ENCODE measurements at places on chromosomes 1 and 21.
A peak's percentile ranks its signal among the peaks of the same experiment; 100 is the strongest.

GRCh38 chr1:230796626-230797025, 49.4 kb downstream of the CAPN9 start:
- no peak for DNase-seq

DNA sequence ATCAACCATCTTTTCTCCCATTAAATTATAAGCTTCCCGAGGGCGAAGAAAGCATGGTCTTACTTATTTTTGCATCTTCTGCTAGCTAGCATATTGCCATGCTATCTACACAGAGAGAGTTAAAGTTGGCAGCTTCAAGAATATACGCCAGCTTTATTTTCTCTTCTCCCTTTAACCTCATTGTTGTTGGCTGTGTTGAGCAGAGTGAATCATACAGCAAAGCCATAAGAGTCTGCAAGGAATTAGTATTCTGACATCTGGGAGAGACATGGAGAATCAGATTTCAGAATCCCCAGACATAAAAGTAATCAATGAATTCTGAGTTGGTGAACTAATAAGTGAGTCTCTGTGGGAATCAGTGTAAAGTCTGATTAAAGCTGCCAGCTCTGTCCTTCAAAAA, 649.6 kb upstream of the PTBP2 start:
- peak; percentile 1 for DNase-seq

GRCh38 chr1:50633465-50633864, 210.2 kb upstream of the DMRTA2 start:
- DNase-seq = no peak

DNA sequence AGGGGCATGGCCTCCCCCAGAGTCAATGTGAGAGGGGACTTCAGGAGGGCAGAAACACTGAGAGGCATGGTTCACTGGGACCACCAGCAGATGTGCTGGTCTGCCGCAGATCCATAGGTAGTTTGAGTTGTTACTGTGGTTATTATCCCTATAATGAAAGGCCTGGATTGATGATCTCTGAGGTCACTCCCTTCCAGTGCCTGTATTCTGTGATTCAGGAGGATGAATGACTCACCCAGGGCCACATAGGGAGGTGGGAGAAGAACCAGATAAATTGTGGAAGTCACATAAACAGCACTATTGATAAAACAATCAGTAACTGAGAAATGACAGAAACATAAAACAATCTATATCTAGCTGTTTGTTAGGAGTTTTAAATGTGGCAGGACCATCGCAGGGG, 22.7 kb upstream of the ACTL8 start:
- peak; percentile 27 for DNase-seq

GRCh38 chr1:99766378-99766800, at the start of gene FRRS1:
Gene FRRS1 (minus strand): TSS chr1:99766635. CDS start chr1:99748768, 17,867 bp downstream.
- peak; percentile 86 for DNase-seq

DNA sequence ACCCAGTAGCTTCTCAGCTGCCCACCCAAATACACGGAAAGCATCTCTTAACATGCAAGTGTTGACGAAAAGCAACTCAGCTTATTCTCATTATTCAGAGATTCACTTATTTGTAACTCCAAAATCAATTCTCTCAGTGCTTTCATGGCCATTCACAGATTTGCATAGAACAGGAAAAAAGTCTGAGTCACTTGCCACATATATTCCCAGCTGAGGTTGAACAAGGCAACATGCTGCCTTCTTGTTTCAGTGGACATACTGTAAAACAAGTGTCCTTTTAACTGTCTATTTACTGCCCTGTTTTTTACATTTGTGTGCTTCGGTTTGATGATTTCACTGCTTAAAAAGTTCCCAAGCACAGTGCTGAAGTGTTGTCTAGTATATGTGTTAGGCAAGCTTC, 273.0 kb downstream of the LTN1 start:
- DNase-seq = no peak

GRCh38 chr21:17495680-17496079, 17.2 kb upstream of the CXADR start:
- no peak for DNase-seq

GRCh38 chr1:54743416-54744226, 20.7 kb downstream of the PARS2 start:
- DNase-seq = no peak

DNA sequence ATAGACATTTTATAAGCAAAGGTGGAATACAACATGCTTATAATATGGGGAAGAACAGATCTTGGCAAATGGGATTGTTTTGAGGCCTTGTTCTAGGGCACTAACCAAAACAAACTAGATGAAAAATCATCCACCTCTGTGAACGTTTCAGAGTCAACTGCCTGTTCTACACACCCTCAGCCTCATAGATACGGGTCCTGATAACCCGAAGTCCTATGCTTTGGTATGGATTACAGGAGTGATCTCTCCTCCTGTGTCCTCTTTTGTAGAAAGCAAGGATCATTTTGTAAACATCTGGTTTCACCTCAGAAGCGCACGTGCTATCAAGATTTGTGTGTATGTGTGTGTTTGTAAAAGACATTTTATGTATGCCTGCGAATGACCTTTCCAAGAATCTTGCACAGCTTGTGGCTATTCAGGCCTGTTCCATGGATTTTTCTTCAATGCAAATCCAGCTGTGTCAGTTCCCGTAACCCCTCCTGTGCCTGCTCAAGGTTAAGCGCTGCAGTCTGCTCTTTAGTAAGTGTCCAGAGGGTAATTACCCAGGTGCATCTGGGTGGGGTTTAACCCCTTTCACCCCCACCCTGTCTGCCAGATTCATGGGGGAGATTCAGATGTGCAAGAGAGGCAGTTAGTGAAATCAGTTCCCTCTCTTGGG, 132.4 kb downstream of the ROR1 start:
- DNase-seq = peak; percentile 79

DNA sequence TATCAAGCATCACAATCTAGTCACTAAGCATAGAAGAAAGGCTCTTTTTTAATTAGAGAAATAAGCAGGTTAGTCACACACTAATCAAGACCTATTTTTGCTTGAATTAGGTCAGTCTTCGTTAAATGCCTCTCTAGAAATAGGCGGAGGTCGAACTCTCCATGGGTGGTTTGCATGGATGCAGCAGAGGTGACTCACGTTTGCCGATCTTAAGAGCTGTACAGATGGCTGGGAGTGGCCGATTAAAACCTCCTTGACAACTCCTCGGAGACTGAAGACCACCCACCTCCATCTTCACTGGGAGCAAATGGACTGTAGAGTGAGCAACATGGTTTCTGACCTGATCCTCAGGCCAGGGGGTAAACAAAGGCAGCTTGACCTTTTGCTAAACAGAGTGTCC, 249.3 kb downstream of the ZNF648 start:
- DNase-seq = no peak

DNA sequence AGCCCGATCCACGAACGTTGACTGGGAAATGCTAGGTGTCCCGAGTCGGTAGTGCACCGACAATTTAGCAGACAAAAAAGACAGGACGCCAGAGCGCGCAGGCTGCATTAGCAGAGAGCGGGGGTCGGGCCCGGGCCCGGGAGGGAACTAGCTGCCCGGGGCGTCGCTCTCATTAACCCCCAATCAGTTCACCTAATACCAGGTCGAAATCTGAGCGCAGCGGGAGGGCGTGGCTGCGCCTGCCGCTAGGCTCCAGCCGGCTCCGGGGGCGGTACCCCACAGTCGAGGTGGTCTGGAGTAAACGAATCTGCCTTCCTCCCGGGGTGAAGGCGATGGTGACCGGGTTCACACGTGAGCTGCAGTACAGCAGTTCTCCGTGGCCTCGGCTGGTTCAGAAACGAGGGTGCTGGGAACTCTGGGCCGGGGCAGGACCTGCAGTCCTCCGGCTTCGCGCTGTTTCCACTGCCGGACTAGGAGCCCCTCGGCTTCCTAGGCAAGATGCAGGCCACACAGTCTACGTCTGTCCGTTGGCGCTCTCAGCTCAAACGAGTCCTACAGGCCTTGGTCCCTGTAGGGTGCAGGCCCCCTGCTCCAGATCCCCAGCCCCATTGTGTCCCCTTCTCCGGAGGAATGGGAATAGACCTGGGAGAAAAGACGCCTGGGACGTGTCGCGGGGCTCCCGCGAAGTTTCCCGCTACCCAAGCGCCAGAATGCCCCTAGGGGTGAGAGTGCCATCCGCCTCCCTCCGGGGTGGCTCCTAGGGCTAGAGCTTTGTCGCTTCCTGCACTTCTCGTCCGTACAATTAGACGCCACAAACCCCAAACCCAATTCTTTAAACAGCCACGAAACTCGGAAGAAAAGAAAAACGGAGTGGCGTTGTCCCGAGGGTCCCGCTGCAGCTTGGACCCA, 2.0 kb downstream of the GFI1 start:
- DNase-seq = peak; percentile 71

GRCh38 chr1:71857862-71858261, 424.5 kb downstream of the NEGR1 start:
- DNase-seq = peak; percentile 17

Data from muscle of back (tissue), 13 donors.